Liver (tissue), 10 donors: ENCODE measurements at places on chromosomes 12 and 14. TPM values are rescaled to one million over a fixed set of nuclear protein-coding genes. Genes with fewer than 3 reads are reported as not detected.

DNA sequence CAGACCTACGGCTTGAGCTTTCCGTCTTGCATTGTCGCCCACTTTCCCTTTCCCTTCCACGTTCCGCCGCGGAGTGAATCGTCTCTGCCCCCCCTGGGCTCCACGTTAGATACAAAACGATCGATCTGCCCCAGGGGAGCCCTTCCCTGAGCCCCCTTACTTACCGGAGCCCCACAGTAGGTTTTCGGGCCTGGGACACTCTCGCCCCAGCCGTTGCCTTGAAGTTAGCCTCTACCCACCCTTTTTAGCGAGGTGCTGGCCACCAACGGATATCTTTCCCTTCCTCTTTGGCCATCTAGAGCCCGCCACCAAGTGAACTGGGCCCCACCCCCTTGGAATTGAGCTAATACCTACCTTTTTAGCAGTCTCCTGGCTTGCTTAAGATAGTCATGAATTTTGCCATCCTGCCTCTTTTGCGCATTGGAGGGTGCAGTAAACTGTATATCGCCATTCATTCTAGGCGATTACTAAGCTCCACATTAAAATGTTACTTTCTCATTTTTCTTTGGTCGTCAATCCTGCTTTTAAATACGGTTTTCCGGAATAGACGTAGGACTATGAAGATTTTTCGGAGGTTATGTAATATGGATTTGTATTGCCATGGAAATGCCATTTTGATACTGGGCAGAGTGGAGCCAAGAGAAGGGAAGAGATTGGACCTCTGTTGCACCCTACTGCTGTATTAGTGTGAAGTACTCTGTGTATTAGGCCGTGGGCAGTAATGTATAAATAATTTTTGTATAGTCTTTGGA, 764 bp downstream of the RBM25 start:
- H3K4me1 ChIP-seq: peaks cover 15% of the 10 kb centered on the region
- H3K27me3 ChIP-seq: no peaks in the 10 kb centered on the region
- no peak for DNase-seq

- no peak for DNase-seq
- no peak overlapping the region for H3K4me3 ChIP-seq
- no peaks in the 10 kb centered on the region for H3K27me3 ChIP-seq
- H3K27ac ChIP-seq: no peak overlapping the region
Measured at GRCh38 chr14:27370074-27370473, 772.2 kb upstream of the NOVA1 start.

Gene KLHL33
- total RNA-seq: 0.17 TPM

- no peaks in the 10 kb centered on the region for H3K27me3 ChIP-seq
- H3K4me1 ChIP-seq: no peaks in the 10 kb centered on the region
- no peaks in the 10 kb centered on the region for H3K36me3 ChIP-seq
- DNase-seq: no peak
- H3K4me3 ChIP-seq: no peak overlapping the region
Measured at GRCh38 chr14:69328765-69329164, 68.8 kb downstream of the GALNT16 start.

Gene MYF6
- not detected for total RNA-seq

GRCh38 chr12:108180255-108181094, 51.4 kb downstream of the WSCD2 start:
- no peak overlapping the region for H3K27ac ChIP-seq
- no peak for DNase-seq
- H3K36me3 ChIP-seq: no peaks in the 10 kb centered on the region
- H3K4me1 ChIP-seq: no peaks in the 10 kb centered on the region
- no peaks in the 10 kb centered on the region for H3K27me3 ChIP-seq

- no peak for DNase-seq
- H3K36me3 ChIP-seq: no peaks in the 10 kb centered on the region
- H3K4me1 ChIP-seq: no peaks in the 10 kb centered on the region
- H3K27me3 ChIP-seq: no peaks in the 10 kb centered on the region
- H3K4me3 ChIP-seq: peak within 1 kb of the TSS; percentile 34
Measured at GRCh38 chr12:104049903-104050356, at the start of gene GLT8D2. Gene GLT8D2, minus strand, starts transcription at chr12:104050187. Its CDS starts 30,539 bp downstream, at chr12:104019648.

Gene GLS2
- total RNA-seq: 42.2 TPM

Gene TAS2R30
- 3.4 TPM for total RNA-seq

GRCh38 chr12:51390891-51391282, 319 bp downstream of the GALNT6 start:
- H3K4me3 ChIP-seq: peak overlapping the region; percentile 59
- H3K27ac ChIP-seq: no peak overlapping the region
- peak; percentile 53 for DNase-seq
- peaks cover 4% of the 10 kb centered on the region for H3K4me1 ChIP-seq

Gene SERPINA5
- 45.7 TPM for total RNA-seq

GRCh38 chr12:82805812-82806497, 119.2 kb downstream of the TMTC2 start:
- H3K27ac ChIP-seq: no peak overlapping the region
- H3K36me3 ChIP-seq: no peaks in the 10 kb centered on the region
- no peaks in the 10 kb centered on the region for H3K27me3 ChIP-seq
- H3K4me3 ChIP-seq: no peak overlapping the region
- no peak for DNase-seq

DNA sequence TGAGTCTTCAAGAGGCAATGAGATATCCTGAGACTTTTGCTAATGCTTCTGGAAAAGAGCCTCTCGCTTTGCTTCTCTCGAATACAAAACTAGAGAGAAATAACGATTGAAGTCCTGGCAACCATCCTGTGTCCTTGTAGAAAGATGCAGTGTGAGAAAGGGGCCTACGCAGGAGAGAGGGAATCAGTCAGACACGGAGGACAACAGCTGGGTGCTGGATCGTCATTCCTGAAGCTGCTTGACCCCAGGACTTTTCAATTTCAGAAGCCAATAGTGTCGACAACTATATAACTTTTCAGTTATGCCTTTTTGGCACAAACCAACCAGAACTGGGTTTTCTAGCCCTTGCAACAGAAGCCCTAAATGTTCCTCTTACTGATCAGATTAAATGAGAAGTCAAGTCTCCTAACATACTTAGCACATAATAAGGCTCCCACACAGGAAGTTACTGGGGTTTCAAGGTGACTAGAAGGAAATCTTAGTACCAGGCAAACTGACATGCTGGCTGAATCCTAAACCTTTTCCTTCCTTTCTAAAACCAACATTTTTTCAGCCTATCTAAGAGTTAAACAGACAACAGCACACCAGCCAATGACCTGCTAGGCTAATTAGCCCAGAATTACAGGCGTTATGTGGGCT, 755.6 kb downstream of the MED13L start:
- no peaks in the 10 kb centered on the region for H3K4me1 ChIP-seq
- no peaks in the 10 kb centered on the region for H3K27me3 ChIP-seq
- no peak overlapping the region for H3K27ac ChIP-seq
- DNase-seq: no peak

Gene CCDC175
- total RNA-seq: not detected

- H3K27ac ChIP-seq: peak overlapping the region; percentile 89
- peaks cover 52% of the 10 kb centered on the region for H3K4me1 ChIP-seq
- peak overlapping the region; percentile 88 for H3K4me3 ChIP-seq
- DNase-seq: peak; percentile 41
- no peaks in the 10 kb centered on the region for H3K36me3 ChIP-seq
Measured at GRCh38 chr12:120687578-120688289, 785 bp downstream of the MLEC start.

DNA sequence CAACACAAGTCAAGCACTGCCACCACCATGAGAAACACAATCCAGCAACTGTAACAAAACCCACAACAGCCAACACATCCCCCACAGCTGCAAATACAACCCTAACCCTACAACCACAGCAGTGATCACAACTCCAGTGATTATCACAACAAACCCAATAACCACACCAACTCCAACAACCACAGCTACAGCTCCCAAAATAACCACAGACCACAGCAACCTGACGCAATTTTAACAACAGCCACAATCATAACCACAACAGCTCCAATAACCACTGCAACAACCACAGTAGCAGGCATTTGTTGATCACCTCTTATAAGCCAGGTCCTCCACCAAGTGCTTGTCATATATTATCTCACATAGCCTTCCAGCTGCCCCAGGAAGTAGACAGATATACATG, 42.2 kb upstream of the FAM181A start:
- no peak for DNase-seq
- no peaks in the 10 kb centered on the region for H3K27me3 ChIP-seq
- H3K4me1 ChIP-seq: peaks cover 2% of the 10 kb centered on the region
- H3K36me3 ChIP-seq: no peaks in the 10 kb centered on the region
- H3K27ac ChIP-seq: no peak overlapping the region

Gene PLA2G1B
- total RNA-seq: 0.84 TPM

Gene C12orf50
- 0.08 TPM for total RNA-seq

Gene PROX2
- total RNA-seq: not detected

Gene PCK2
- total RNA-seq: 205 TPM

Gene CHGA
- total RNA-seq: not detected

Gene MRPL52
- 9.1 TPM for total RNA-seq

DNA sequence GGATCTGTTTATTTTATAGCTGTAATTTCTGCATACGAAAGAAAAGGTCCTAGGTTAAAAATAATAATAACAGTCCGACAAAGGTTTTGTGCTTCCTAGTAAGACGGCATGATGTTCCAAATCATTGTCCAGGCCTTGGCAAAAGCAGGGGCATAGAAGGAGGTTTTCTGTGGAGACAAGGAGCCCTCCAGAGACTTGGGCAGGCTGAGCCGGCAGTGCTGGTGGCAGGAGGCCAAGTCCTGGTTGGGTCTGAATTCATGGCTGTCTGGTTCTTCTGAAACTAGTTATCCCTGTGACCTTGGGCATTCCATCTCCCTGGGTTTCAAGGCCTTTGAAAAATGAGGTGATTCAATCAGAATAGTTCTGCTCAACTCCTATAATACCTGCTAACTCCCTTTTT, 44.0 kb downstream of the KCNK13 start:
- no peaks in the 10 kb centered on the region for H3K27me3 ChIP-seq
- no peak for DNase-seq
- H3K4me3 ChIP-seq: no peak overlapping the region
- no peaks in the 10 kb centered on the region for H3K36me3 ChIP-seq

GRCh38 chr12:71645268-71645667, 18.4 kb downstream of the ZFC3H1 start:
- DNase-seq: no peak
- H3K27me3 ChIP-seq: no peaks in the 10 kb centered on the region
- H3K4me3 ChIP-seq: no peak overlapping the region
- H3K4me1 ChIP-seq: no peaks in the 10 kb centered on the region
